ENCODE measurements at places on chromosomes 3 and 15.
A peak's percentile ranks its signal among the peaks of the same experiment; 100 is the strongest.

DNA sequence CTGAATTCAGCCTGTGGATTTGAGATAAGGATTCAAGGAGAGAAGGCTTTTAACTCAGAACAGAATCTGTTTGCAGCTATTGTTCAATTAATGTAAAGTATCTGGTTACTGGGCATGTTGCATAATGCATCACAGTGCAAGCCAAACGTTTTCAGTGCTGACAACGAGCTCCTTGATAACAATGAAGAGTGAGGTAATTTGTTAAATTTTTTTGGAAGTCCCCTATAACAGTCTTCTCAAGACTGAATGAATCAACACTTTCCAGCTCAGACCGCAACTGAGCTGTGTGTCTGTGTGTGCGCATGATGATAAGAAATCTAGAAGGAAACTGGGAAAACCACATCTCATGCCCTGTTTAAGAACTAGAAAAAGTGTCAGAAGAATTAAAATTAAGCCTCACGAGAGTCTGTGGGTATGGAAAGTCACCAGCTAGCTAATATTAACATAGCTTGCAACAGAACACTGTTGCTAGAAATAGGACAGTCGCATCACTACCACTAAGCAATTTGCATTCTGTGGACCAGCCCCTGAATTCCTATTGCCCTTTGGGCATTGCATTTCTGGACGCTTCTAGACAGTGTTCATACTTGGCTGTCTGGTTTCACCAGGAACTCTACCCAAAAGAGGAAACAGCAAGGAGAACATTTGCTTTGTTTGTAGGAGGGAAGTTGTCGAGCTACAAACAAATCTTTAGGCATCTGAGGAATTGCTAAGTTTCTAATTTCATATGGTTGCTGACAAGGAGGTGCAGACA, 43.7 kb upstream of the ATP2C1 start:
- no peak for DNase-seq

DNA sequence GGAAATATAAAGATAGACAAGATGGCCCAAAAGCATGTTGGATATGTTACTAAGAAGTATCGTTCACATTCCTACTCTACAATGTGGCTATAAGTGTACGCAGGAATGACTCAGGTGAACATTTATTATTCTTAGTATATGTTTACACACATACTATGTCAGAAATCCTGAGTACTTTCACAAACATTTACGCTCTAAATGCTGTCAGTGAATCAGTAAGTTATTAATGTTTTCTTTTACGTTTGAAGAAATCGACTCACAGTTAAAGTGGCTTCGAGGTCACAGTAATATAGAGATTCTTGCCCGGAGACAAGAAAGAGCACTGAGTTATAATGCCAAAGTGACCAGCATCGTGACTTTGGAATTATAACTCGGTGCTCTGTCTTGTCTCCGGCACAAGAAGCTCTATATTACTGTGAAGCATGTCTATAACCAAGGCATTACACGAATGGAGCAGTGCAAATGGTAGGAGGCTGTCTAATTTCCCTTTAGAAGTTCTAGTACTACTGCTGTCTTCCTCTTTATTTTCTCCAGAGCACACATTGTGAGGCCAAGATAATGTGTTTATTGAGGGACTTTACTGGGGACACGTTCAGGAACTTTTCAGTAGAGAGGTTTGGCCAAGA, 61.8 kb upstream of the P3H2 start:
- no peak for DNase-seq

DNA sequence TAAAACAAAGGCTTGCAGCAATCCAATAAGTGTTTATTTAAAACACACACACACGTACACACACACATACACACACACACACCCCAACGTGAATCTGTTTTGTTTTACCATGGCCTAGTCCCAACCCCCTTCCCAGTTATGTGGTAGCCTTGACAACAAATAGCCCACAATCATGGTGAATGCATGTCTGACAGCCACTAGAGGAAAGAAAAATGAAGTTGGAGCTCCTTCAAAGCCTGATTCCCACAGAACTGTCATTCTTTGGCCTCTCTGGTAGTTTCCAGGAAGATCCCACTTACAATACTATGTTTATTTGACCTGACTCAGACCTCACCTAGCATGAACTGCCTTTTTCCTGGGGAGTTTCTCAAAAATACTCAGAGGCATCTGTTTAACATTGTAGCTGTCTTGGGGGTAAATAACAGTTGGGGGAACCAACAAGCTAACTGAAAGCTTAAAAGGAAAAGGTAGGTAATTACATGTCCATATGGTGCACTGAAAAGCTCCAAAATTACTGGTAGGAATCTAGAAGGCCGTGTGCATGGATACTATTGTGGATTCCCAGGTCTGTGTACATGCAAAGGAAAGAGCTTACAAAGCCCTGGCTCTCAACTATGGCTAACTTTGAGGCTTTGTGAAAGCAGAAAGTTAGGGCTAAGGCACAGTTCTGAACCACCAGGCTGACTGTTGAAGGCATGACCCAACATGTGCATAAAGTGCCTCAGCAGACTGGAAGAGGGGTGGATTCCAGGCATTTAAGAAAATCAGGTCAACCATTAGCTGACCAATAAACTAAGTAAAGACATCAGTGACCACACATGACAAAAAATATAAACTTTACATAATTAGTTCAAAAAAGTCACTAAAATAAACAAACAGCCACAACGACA, 65.3 kb downstream of the FAIM start:
- DNase-seq: no peak

DNA sequence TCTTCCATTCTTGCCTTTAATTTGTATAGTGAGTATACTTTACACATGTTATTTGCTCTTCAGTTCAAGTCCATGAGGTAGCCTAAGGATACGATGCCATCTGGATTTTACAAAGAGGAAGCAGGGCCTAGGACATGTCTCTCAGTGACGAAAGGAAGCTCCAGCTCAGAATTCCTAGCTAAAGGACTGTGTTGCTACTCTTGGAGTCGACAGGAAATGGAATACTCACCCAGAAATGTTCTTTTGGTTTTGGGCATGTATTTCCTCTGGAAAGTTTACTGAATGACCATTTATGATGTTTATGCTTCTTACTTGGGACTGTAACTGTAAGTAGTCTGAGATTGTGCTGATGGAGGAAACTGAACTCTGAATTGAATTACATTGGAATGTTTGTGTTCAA, 12.5 kb downstream of the OXNAD1 start:
- DNase-seq: no peak

DNA sequence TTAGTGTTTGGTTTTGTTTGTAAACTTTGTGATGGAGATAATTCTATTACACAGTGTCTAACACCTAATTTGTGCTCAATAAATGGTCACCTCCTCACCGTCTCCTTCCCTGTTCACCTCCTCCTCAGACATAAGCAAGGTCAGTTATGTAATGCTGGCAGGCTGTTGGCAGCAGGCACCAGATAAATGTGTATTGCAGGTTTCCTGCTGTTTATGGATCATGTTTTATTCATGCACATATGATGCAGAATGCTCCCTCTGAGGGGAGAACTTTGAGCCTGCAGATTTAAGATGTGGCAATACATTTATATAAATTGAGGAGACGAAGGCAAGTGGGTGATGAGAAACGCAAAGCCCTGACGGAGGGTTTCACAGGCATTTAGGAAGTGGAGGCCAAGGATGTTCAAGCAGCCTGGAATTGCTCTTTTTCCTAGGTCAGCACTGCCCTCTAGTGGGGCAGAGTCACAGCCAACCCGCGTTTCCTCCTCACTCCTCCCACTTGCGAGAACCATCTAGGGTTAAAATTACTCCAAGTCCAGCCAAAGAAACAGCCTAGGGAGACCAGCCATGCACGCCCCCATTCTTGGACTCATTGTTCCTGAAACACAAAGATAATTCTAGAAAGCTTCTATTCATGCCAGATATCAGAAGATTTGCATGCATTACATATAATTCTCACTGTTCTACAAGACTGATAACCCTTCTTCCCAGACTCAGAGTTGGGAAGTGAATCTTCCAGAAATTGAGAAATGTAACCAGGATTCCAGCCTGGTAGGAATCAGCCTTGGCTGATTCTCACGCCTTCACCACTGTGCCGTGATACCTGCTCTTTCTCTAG, 228.7 kb downstream of the SLCO3A1 start:
- peak; percentile 21 for DNase-seq

DNA sequence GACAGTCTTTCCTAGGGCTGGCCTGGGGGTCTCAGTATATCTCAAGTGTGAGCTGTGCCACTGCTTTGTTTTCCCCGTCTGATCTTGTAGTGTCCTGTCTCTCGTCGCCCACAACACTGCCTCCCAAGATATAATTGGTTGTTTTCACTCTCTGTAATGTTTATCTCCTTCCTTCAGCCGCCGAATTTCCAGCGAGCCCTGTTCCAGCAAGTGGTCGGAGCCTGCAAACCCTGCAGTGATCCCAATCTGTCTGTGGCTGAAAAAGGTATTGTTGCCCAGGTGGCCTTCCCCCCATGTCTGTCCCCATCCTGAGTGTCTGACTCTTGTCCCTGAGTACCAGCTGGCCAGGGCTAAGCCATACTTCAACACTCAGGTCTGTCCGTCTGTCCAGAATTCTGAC, 9.5 kb upstream of the MANF start:
- no peak for DNase-seq

GRCh38 chr3:138768946-138769345, 65.8 kb downstream of the PIK3CB start:
- no peak for DNase-seq

- no peak for DNase-seq
Measured at GRCh38 chr3:187798126-187798525, 52.9 kb upstream of the BCL6 start.

DNA sequence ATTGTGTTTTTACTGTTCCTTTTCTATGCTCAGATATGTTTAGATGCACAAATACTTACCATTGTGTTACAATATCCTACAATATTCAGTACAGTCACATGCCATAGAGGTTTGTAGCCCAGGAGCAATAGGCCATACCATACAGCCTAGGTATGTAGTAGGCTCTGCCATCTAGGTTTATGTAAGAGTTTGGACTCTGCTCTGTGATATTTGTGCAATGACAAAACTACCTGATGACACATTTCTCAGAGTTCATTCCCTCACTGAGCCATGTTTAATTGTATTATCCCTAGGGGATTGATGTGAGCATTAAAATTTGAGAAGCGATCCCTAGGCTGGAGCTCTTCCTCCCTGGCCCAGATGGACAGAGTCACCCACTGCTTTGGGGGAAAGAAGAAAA, 270.0 kb upstream of the PROK2 start:
- DNase-seq: no peak

DNA sequence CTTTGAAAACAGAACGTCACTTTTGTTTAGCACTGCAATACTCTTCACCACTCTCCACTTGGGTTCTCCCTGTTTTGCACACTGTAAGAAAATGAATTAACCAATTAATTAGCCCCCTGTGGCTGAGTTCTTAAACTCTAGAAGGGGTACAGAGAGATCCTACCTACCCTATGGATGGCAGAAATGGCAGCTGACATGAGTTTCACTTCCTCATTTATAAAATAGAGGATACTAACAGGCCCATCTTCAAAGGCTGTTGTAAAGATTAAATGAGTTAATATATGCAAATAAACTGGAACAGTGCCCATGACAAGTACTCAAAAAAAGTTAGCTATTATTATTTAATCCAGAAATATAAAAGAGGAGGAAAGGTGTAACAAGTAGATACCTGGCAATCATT, 36.9 kb downstream of the SUCLG2 start:
- no peak for DNase-seq

GRCh38 chr3:149180057-149180573, 41.5 kb downstream of the CP start:
- no peak for DNase-seq

DNA sequence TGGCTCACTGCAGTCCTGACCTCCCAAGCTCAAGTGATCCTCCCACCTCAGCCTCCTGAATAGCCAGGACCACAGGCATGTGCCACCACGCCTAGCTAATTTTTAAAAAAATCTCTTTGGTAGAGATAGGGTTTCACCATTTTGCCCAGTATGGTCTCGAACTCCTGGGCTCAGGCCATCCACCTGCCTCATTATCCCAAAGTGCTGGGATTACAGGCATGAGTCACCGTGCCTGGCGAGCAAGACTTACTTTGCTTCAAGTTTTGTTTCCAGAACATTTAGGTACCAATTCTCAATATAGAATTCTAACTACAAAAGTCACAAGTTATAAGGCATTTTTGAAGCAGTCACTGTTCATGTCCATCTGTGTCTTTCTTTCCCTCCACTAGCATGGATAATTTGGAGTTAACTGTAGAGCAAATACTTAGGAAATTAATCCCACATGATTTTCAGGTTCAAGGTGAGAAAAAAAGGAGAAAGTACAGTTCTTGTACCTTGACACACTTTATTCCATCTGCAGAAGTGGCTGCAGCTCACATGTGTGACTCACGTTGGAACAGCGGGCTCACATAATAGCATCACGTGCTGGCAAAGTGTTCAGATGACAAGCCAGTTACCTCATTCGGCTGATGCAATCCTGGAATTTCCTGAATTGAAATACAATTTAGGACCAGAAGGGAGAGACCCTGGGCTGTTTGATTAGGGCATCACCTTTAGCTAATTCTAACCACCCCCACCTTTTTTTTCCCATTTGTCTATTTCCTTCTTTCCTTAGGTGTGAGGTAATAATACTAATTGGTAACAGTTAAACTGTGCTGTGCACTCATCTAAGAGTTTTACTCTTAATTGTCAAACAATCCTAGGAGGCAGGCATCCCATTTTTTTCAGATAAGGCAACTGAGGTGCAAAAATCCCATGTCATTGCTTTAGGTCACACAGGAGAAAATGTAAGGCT, 46.9 kb upstream of the NEDD4 start:
- no peak for DNase-seq

GRCh38 chr3:30186741-30187219, 419.6 kb upstream of the TGFBR2 start:
- no peak for DNase-seq

DNA sequence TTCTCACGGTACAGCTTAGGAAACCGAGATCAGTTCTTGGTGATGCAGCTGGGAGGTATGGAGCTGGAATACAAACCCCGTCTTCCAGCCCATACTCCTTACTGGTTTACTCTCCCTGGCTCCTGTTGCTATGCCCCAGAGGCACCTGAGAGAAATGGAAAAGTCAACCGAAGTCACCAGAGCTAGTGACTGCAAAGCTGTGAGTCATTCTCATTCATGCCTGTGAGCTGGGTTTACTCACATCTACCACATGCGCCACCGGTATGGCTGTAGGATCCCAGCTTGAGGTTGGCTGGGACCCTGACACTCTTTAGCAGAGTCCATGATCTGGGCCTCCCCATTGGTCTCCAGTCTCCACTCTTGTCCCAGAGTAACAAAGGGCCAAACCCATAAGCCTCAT, 111.5 kb upstream of the ETV5 start:
- DNase-seq: no peak

GRCh38 chr3:49295489-49296058, 18.5 kb upstream of the C3orf62 start:
- DNase-seq: no peak

DNA sequence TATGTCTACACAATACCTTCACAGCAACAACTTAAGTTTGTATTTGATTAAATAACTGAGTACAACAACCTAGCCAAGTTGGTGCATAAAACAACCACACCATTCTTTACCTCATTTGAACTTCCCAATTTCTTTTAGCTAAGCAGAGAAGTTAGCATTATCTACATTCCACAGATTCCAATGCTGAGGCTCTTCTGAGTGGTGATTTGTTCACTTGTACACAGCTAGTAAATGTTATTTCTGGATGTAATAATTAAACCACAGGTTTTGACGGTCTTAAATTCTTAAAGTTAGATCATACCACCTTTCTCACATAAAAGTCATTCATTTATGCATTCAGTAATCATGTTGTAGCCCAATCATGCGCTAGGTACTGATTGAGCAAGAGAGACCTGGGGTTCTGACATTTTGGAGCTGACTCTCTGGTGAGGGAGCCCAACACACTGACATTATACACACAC, 102.5 kb downstream of the SST start:
- no peak for DNase-seq

GRCh38 chr3:171372694-171373093, 87.5 kb downstream of the TNIK start:
- no peak for DNase-seq

GRCh38 chr3:124522082-124522625, 208.1 kb upstream of the UMPS start:
- no peak for DNase-seq

All from NCI-H510A (cell line).